Hematopoietic multipotent progenitor cell (in vitro differentiated cells): ENCODE measurements at places on chromosomes 2 and 18. TPM values are rescaled to one million over a fixed set of nuclear protein-coding genes. Genes with fewer than 3 reads are reported as not detected.

- no peak for DNase-seq
Observed at GRCh38 chr2:175935289-175936181, 66.5 kb downstream of the LNPK start.

GRCh38 chr2:218130377-218130776 lies 4.5 kb downstream of the CXCR2 start:
- DNase-seq, result no peak

- DNase-seq, result no peak
Observed at GRCh38 chr2:6211236-6211635, 519.1 kb downstream of the SOX11 start.

DNA sequence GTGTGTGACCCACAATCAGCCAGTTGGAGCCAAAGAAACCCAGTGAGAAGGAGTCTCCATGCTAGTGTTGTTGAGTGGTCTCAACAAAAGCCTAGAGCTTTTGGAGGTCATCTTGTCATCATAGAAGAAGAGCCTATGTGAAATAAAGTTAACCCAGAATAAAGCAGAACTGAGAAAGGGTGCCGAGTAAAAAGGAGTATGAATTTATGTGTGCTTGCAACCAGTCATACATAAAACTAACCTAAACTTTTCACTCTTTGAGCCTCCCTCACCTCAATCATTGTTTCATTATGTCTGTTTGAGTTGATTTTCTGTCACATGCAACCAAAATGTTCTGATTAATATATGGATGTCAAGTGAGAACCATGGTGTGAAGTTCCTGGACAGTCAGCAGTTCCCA lies 599.3 kb upstream of the ZEB2 start:
- DNase-seq, result no peak

GRCh38 chr2:151021747-151022452 lies 239.8 kb downstream of the RBM43 start:
- DNase-seq, result no peak

DNA sequence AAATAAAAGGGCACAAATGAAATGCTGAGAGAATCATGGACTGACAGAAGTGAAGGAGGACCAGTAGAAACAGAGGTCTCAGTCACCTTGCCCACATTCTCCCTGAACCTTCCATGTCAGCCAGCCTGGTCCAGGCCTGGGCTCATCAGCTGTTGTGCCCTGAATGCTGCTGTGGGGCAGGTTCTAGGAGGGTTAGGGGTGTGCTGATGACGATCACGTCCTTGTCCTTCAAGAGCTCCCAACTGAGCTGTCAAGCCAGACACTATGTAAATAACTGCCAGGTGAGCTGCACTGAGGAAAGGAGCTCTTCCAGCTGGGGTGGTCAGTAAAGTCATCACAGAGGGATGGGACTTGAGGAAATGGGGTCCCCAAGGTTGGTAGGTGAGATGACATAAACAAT lies 156.5 kb downstream of the SMAD2 start:
- no peak for DNase-seq

- no peak for DNase-seq
Observed at GRCh38 chr2:121171625-121172119, 113.3 kb downstream of the TFCP2L1 start.

DNA sequence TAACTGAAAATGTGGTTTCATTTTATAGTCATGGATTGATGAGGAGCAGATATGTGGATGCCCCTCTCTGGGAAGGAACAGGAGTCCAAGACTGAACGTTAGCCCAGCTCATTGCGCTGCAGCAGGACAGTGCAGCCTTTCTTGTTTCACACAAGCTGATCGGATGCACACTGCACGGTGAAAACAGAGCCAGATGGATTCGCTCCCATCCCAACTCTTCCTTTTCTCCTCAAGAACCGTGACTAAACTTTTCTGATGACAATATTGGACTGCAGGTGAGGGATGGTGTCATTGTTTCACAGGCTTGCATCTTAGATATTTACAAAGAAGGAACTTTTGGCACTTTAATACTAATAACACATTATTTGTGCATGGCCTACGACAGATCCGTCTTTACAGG lies 33.8 kb upstream of the COPS8 start:
- DNase-seq, result no peak

DNA sequence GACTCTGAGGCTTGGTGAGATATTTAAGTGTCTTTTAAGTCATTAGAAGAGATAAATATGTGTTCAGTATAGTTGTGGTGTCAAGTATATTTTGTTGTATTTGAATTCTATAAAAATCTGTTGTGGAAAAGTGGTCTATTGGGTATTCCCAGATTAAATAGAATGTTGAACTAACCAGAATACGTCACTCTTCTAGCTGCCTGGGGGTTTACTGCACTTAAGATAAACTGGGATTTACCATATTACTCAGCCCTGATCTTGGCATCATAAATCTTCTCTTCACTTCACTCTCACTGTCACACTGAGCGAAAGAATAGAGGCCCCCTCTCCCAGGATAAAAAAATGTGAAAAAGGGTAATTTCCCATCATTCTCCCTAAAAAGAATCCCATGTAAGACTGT lies 129.8 kb downstream of the BCL2 start:
- DNase-seq, result no peak

DNA sequence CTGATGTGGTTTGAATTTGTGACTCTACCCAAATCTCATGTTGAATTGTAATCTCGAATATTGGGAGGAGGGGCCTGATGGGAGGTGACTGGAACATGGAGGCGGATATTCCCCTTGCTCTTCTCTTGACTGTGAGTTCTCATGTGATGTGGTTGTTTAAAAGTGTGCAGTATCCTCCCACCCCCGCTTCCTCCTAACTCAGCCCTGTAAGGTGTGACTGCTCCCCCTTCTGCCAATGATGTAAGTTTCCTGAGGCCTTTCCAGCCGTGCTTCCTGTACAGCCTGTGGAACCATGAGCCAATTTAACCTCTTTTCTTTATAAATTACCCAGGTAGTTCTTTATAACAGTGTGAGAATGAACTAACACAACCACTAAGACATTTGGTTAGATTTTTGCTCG lies 458.4 kb downstream of the THSD7B start:
- DNase-seq, result no peak

DNA sequence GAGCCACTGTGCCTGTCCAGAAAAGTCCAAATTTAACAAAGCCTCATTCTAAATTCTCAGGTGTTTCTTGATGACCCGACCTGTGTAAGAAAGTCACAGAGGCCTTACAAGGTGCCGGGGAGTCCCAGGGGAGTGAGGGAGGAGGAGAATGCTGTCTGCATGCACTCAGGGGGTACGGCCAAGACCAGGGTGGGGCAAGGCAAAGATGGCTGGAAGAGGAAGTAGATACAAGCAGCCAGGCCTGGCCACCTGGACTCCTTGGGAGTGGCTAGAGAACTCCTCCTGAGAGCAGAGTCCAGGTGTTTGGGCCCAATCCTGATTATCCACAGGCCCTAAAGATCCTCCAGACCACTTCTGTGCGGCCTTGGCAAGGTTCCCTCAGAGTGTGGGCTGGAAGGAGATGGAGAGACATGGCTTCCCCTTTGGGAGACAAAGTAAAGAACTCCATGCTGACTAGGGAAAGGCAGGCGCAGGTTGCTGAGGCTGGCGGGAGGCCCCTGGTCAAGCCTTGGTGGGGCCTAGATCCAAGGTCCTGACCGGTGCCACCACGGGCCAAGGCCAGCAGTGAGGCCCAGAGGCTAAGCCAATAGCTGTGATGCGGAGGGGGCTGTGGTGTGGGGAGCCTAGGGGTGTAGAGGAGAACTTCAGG lies 74.7 kb downstream of the COPS8 start:
- no peak for DNase-seq

- DNase-seq, result peak; percentile 35
Observed at GRCh38 chr18:63161761-63162195, 157.8 kb downstream of the BCL2 start.

DNA sequence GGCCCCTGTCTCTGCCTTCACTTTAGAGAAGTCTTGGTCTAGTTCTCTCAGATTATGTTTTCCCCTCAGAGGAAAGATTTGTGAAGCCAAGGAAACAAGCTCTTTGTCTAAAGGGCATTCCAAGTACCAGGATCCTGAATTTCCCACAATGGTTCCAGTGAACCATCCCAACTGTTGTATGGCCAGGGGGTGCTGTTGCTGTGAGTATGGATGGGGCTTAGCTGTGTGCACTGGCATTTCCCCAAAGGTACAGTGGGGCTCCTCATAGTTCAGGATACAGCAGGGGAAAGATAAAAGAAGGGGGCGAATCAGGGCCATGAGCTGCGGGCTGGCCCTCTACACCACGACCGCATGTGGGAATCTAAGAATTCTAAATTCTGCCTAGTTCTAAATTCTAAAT lies 1154.0 kb upstream of the FANCL start:
- DNase-seq, result no peak

GRCh38 chr2:101341901-101342624 lies 33.6 kb upstream of the RNF149 start:
- DNase-seq, result peak; percentile 45

- DNase-seq, result no peak
Observed at GRCh38 chr18:74233933-74234325, 57.8 kb downstream of the CYB5A start.

DNA sequence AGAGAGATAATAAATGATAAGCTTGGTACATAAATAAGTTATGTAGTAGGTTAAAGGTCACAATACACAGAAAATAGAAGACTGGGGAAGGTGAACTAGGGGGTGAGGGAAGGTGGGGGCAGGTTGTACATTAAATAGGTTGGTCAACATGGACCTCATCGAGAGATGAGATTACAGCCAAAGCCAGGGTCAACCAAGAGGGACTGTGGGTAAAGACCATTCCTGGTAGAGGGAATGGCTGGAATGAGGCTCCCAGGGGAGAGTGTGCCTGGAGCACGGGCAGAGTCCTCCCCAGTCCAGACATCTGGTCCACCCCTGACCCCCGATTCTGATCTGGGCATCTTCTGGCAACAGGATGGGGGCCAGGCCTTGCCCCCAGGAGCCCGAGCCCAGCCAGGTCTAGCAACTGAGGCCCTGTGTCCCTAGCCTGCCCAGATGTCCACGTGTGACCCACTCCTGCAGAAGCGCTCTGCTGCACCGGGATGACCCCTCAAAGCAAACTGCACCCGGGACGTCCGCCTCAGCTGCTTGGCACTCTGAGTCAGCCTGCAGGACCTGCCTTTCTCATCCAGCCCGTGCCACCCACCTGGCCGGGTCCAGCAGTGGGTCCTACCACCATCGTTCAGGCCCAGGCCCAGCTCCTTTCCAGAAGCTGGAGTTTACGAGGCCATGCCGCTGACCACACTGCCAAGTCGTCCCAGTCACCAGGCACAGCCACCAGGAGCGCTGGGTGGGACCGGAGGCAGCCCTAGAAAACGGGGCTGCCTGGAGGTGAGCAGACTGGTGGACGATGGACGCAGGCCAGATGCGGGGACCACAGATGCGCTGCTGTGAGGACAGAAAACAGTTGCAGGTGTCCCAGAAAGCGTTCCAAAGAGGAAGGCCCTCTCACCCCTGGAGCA lies 56.2 kb upstream of the ID2 start:
- DNase-seq, result no peak

DNA sequence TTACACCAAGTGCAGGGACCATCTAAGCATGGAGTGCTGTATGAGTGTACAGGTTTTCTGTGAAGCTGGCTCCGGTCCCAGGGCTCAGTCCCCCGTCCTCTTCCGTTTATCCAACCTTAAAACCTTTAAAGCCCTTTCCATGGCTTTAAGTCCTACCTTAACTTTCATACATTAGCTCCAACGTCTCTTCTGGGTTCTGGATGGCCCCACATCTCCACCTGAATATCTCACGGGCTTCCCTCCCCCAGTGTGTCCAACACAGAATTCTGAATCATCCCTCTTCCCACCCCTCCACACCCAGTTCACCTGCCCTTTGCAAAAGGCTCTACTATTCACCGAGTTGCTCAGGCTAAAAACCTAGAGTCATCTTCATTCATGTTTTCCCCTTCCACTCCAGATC lies 12.8 kb downstream of the ARHGAP25 start:
- DNase-seq, result no peak

DNA sequence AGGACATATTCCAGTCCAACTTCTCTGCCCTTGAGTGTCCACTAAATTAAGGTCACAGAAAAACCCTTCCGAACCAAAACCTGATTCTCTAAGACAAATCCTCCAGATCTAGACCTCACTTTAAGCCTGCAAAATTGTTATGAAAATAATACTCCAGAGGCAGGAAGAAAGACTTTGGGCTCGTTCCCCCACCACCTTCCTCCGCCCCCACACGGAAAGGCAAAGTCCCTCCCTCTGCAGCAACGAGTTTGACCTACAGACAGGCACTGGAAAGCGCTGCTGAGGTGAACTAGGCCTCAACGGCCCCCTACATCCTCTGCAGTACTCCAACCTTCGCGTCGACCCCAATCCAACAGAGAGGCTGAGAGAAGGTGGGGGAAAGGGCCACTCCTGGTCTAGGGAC lies 808 bp downstream of the ATP5MC3 start:
- no peak for DNase-seq

DNA sequence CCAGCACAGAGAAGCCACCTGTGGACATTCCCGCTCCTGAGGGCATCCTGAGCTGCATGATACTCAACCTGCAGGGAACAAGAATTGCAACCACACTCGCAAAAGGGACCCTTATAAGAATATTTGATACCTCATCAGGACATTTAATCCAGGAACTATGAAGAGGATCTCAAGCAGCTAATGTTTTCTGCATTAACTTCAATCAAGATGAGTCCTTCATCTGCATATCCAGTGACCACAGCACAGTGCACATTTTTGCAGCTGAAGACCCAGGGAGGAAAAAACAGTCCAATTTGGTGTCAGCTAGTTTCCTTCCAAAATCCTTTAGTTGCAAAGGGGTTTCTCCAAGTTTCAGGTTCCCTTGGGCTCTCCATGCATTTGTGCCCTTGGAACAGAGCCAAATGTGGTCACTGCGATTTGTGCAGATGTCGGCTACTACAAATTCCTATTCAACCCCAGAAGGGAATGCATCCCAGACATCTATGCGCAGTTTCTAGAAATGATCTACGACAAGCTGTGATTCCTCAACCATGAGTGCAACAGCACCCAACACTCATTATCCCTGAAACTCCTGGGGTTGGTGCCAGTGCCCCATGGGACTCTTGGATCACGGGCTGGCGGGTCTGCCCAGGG lies 23.3 kb upstream of the FHOD3 start:
- DNase-seq, result no peak

DNA sequence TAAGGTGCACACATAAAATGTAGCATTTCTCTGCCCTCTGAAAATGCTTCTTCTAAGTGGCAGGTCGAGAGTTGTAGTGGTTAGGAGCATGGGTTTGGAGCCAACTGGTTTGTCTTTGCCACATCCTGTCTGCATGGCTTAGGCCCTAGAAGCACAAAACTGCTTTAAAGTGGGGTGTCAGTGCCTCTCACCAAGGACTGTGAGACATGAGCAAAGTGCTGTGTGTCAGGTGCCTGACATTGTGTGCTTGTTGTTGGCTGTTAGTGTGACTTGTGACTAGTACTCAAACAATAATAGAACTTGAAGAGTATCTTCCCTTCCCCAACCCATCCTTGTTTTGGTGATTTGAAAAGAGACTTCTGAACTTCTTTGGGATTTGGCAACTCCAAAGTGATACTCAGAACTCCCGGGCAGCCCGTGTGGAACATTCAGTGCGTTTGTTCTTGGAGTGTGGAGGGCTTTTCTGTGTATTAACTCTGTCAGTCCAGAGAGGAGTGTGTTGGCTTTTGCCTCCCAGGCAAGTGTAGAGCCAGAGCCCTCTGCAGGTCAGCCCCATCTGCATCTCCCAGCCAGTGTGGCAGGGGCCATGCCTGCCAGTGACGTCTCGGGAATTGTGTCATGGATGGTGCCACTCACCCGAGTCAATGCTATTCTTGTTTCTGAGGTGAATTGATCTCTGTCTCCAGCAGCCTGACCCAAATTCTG lies 5.0 kb downstream of the MGAT5 start:
- DNase-seq, result no peak

- no peak for DNase-seq
Observed at GRCh38 chr2:173673640-173674039, 291.5 kb downstream of the SP3 start.

Gene TMEFF2
- not detected for total RNA-seq

Gene THSD7B
- total RNA-seq, result not detected

Gene GPR39
- under 0.01 TPM for total RNA-seq

Gene APOB
- under 0.01 TPM for total RNA-seq

Gene PTPRM
- total RNA-seq, result 18.0 TPM
